Kidney capillary endothelial cell (primary cell): ENCODE measurements at places on chromosomes 2 and 18.
A peak's percentile ranks its signal among the peaks of the same experiment; 100 is the strongest.

- no peak for DNase-seq
Observed at GRCh38 chr18:23712445-23712844, 23.2 kb downstream of the LAMA3 start.

- no peak for DNase-seq
Observed at GRCh38 chr2:218711550-218711929, 905 bp downstream of the TTLL4 start.

GRCh38 chr2:33598561-33599174, 431 bp downstream of the FAM98A start:
- peak; percentile 30 for DNase-seq

DNA sequence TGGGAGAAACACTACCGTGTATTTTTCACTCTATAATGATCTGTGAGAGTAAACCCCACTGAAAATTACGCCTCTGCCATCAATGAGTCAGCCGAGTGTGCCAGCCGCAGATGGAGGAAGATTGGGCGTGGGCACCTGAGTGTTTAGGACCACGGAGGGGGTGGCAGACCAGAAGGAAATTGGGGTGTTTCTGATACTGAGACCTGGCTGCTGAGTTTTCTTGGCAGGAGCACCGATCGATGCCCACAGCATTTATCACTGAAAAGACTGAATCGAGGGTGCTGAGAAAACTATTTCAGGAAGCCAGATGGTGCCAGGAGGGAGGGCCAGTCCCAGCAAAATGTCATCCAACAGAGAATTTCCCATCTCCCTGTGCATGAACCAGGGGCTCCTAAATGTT, 91.9 kb upstream of the TPO start:
- DNase-seq = no peak
